ENCODE measurements at places on chromosomes 6 and 20. TPM values are rescaled to one million over a fixed set of nuclear protein-coding genes. Genes with fewer than 3 reads are reported as not detected.

Gene LIME1
- 5.2 TPM for total RNA-seq

Gene MEP1A
- not detected for total RNA-seq

Gene MYL9
- 54.0 TPM for total RNA-seq

Gene COL11A2
- 0.13 TPM for total RNA-seq

Gene TNNC2
- total RNA-seq: 0.39 TPM

Gene INSM1
- total RNA-seq: not detected

Gene B3GAT2
- total RNA-seq: not detected

Gene ADGRG6
- total RNA-seq: 2.1 TPM

Gene LZTS3
- 7.5 TPM for total RNA-seq

Gene ITPR3
- total RNA-seq: 24.6 TPM

Gene COL20A1
- total RNA-seq: 0.07 TPM

Gene DLK2
- 0.20 TPM for total RNA-seq

Gene XKR7
- total RNA-seq: not detected

Gene OSER1
- 30.6 TPM for total RNA-seq

Gene CTAGE9
- total RNA-seq: not detected

Gene TFAP2C
- total RNA-seq: not detected

Gene LY6G6D
- total RNA-seq: not detected

Gene SLC26A8
- 0.07 TPM for total RNA-seq

Gene NKX2-4
- not detected for total RNA-seq

Gene THEMIS
- total RNA-seq: not detected

Gene POU5F1
- 1.3 TPM for total RNA-seq

Gene SGK1
- 183 TPM for total RNA-seq

Gene ULBP2
- total RNA-seq: 14.9 TPM

Gene DNAAF9
- total RNA-seq: 24.7 TPM

Gene EMILIN3
- total RNA-seq: not detected

Gene ZNF184
- total RNA-seq: 5.1 TPM

Gene DACT2
- 0.07 TPM for total RNA-seq

Gene VGLL2
- total RNA-seq: not detected

Gene SPATA2
- total RNA-seq: 3.6 TPM

Gene SCUBE3
- total RNA-seq: 153 TPM

Gene TBC1D32
- 18.1 TPM for total RNA-seq

Gene ASIP
- total RNA-seq: not detected

Gene SLC35D3
- not detected for total RNA-seq

Gene SLC22A7
- not detected for total RNA-seq

Gene GRM1
- 0.07 TPM for total RNA-seq

Gene TP53TG5
- not detected for total RNA-seq

Gene GMPR
- total RNA-seq: 11.6 TPM

Gene MROH8
- 1.5 TPM for total RNA-seq

Gene MMP24
- 0.98 TPM for total RNA-seq

Gene LAMA5
- total RNA-seq: 243 TPM

Gene FAXC
- 0.59 TPM for total RNA-seq

Gene DDRGK1
- total RNA-seq: 21.9 TPM

Gene GPR6
- total RNA-seq: not detected

Gene PLTP
- total RNA-seq: 75.1 TPM

Gene OPN5
- not detected for total RNA-seq

Gene KHDC1L
- total RNA-seq: not detected

Gene BMP2
- 10.3 TPM for total RNA-seq

Gene HLA-DQB1
- total RNA-seq: not detected

Gene OVOL2
- total RNA-seq: not detected
